ENCODE measurements at places on chromosomes 2 and 18. TPM values are rescaled to one million over a fixed set of nuclear protein-coding genes. Genes with fewer than 3 reads are reported as not detected.
A peak's percentile ranks its signal among the peaks of the same experiment; 100 is the strongest.

GNLY gene
- 21.5 TPM for total RNA-seq

DNA sequence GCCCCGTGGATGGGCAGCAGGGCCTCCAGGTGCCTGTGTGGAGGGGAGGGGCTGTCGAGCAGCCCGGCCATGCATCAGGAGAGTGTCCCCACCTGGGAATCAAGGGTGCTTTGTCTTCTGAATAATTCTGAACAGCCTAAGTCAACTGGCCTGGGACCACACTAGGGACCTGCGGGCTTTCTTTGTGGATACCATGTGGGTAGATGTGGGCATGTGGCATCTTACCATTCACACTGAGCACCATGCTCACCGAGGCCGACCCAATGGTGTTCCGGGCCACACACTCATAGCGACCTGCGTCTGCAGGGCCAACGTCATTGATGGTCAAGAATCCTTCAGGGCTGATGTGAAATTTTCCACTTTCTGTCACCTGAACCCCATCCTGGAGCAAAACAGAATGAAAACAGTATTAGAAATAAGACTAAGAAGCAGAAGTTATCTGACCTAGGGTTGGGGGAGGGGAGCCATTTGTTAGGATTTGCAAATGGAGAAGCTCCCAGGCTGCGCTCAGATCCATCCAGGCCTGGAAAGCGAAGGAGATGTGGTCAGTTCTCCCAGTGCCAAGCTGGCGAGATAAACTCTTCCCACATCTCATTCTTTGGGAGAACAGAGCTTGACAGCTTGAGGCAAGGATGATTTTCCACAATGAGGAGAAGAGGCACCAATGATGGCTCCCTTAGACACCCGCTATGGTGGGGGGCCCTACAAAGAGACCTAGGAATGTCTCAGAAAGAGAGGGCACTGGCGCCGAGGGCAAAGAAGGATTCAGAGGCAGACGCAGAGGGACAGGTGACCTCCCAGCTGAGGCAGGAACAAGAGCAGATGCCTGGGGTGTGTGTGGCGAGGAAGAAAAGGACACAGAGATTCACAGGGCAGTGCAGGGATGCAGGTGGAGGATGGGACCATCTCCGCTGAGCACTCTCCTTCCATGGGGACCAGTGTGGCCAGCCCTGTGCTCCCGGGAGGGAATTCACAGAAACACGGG lies 83.4 kb downstream of the PXDN start:
- no peaks in the 10 kb centered on the region for H3K27me3 ChIP-seq
- H3K36me3 ChIP-seq = peaks cover 62% of the 10 kb centered on the region
- H3K27ac ChIP-seq = no peak overlapping the region
- no peaks in the 10 kb centered on the region for H3K4me1 ChIP-seq
- DNase-seq = no peak

DNA sequence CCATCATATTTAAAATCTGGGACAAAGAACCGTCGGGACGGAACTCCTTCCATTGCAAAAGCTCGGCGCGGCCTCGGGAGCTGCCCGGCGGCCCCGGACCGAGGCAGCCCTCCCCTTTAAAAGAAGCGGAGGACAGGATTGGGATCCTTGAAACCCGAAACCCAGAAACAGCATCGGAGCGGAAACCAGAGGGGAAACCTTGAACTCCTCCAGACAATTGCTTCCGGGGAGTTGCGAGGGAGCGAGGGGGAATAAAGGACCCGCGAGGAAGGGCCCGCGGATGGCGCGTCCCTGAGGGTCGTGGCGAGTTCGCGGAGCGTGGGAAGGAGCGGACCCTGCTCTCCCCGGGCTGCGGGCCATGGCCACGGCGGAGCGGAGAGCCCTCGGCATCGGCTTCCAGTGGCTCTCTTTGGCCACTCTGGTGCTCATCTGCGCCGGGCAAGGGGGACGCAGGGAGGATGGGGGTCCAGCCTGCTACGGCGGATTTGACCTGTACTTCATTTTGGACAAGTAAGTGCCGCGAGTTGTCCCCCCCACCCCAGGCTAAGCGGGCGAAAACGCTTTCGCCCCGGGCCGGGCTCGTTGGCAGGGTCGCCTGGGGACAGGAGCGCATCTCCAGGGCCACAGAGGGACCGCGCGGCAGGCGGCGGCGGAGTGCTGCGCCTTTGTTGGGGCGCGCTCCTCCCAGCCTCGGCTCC lies at the start of gene ANTXR1:
TSS of gene ANTXR1 (plus strand) at position 38 of the 698 bp plus-strand sequence. CDS start at position 359, 321 bp downstream.
- peak within 1 kb of the TSS; percentile 80 for H3K27ac ChIP-seq
- DNase-seq = peak; percentile 49
- H3K27me3 ChIP-seq = peaks cover 22% of the 10 kb centered on the region
- H3K4me1 ChIP-seq = peaks cover 28% of the 10 kb centered on the region
- H3K4me3 ChIP-seq = peak within 1 kb of the TSS; percentile 87

GRCh38 chr18:10322004-10322403 lies 132.4 kb upstream of the APCDD1 start:
- DNase-seq = no peak
- H3K27me3 ChIP-seq = no peaks in the 10 kb centered on the region
- H3K4me1 ChIP-seq = no peaks in the 10 kb centered on the region
- H3K4me3 ChIP-seq = no peak overlapping the region
- no peak overlapping the region for H3K27ac ChIP-seq

GTF2A1L gene
- total RNA-seq = not detected

DNA sequence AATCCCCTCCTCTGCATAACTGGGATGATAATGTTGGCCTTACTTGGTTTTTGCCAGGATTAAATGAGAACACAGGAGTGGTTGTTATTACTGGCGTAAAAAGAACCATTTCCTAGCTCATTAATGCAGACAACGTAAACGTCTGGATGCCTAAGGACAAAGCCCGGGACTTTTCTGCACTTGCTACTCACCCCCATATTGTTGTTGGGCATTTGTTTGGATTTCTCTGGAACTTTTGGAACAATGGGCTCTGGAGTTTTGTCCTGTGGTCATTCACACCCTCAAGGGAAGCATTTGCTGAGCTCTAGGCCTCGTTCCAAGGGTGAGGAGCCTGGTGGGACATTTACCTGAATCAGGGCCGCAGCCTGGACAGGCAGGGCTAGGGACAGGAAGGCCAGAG lies 76.0 kb downstream of the HS1BP3 start:
- no peaks in the 10 kb centered on the region for H3K27me3 ChIP-seq
- H3K27ac ChIP-seq = peak overlapping the region; percentile 22
- H3K4me3 ChIP-seq = no peak overlapping the region
- H3K4me1 ChIP-seq = peaks cover 83% of the 10 kb centered on the region
- DNase-seq = no peak
- no peaks in the 10 kb centered on the region for H3K36me3 ChIP-seq

DNA sequence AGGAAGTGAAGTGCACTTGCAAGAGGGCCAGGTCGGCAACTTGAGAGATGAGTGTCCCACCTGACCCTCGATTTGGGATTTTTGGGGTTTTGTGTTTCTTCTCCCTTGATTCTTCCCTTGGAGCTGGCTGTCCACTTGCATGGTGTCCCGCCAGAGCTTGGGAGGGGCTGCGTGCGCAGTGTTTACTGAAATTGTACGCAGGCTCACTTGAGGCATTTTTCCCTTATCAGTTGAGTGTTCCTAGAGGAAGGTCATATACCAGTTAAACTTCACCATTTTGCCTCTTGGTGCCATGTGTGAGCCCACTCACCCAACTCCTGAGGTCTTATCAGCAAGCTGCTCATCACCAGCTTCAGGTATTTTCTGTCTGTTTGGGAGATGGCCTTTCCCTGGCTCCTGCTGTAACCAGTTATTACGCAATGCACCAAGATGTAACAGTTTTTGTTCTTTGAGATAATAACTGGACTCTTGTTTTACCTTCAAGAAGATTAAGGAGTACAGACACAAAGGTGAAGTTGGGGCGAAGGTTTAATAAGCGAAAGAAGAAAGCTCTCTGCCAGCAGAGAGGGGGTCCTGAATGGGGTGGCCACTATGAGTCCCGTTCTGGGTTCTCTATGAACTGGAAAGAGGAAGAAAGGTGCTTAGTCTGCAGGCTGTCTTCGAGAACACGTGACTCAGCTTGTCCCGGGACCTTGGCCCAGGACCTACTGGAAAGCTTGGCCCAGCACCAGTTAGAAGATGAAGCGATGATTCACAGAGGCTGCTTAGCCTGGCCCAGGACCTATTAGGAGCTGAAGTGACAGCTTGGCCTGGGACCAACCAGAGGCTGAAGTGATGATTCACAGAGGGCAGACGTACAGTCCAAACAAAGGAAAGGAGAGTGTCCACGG lies 21.5 kb upstream of the TXNL4A start:
- H3K36me3 ChIP-seq = no peaks in the 10 kb centered on the region
- no peak for DNase-seq
- H3K27ac ChIP-seq = no peak overlapping the region
- H3K27me3 ChIP-seq = no peaks in the 10 kb centered on the region
- H3K4me3 ChIP-seq = no peak overlapping the region
- no peaks in the 10 kb centered on the region for H3K4me1 ChIP-seq

GRCh38 chr2:30776831-30777635 lies 30.2 kb downstream of the CAPN13 start:
- no peaks in the 10 kb centered on the region for H3K36me3 ChIP-seq
- no peaks in the 10 kb centered on the region for H3K4me1 ChIP-seq
- no peaks in the 10 kb centered on the region for H3K27me3 ChIP-seq
- H3K27ac ChIP-seq = no peak overlapping the region
- no peak for DNase-seq
